Muscle of back (tissue), 13 donors: ENCODE measurements at places on chromosomes 6 and 20. TPM values are rescaled to one million over a fixed set of nuclear protein-coding genes. Genes with fewer than 3 reads are reported as not detected.

GRCh38 chr6:121851056-121851455 lies 415.6 kb downstream of the GJA1 start:
- DNase-seq = no peak

DNA sequence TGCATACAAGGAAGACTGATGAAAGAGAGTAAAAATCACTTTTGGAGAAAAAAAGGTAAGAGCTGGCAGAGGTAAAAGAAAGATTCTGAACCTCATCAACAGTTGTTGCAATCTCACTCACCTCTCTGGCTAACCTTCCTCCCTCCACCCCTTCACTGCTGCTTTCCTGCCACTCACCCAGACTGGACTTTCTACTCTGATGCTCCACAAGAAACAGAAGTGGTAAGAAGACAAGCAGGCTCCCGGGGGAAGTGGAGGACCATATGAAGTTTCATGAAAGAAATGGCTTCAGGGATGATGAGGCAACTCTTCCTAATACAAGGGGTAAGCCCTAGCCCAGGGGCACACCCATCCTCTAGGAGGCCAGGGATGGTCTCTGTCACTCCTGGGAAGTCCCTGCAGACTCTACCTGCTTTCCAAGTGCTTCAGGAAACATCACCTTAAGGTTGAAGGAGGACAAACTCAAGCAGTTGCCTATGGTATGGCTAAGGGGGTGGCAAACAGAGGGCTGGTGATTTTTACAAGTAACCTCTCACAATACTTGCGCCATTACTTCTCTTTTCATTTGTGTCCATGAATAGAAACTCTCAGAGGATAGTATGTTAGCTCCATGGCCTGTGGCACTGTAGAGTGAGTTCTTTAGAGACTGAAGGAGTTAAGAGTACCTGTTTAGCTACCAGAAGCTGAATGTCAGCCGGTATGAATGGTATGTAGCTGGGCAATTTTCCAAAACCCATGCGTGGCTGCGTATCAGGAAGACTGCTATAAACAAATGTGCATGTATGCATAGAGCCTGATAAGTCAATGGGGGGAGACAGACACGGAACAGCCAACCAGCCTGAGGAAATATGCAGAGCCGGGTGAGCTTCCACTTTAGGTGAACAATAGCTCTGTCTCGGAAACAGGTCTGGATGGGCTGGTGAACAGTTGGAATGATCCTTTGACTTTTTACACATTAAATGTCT lies 112.0 kb downstream of the BACH2 start:
- DNase-seq = peak; percentile 46

- no peak for DNase-seq
Measured at GRCh38 chr6:20835315-20836010, 301.2 kb downstream of the CDKAL1 start.

- DNase-seq = peak; percentile 12
Measured at GRCh38 chr20:36929290-36929689, 22.2 kb downstream of the SAMHD1 start.

GRCh38 chr6:44049163-44049988 lies 77.9 kb downstream of the MRPL14 start:
- no peak for DNase-seq

- no peak for DNase-seq
Measured at GRCh38 chr20:14453259-14453658, 115.8 kb upstream of the FLRT3 start.

- DNase-seq = no peak
Measured at GRCh38 chr6:71033890-71034289, 77.0 kb upstream of the B3GAT2 start.

- DNase-seq = no peak
Measured at GRCh38 chr6:53043581-53043980, 21.6 kb upstream of the FBXO9 start.

DNA sequence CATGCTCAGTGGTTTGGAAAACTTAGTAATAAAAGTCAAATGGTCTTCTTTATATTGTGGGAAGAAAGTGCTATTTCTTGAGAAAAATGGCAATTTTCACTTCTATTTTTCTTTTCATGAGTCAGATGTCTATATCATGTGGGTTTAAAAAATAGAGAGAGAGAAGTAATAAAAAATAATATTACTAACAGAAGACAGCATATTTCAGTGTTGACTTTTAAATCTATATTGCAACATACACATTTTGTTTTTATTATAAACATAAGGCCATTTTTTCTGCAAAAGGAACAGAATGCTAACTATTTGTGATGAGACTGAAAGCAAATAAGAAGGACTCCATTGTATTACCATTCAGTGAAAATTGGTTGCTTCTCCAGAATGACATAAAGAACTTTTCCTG lies 135.1 kb upstream of the CNR1 start:
- no peak for DNase-seq

- no peak for DNase-seq
Measured at GRCh38 chr20:1800180-1800579, 95.0 kb upstream of the SIRPA start.

DNA sequence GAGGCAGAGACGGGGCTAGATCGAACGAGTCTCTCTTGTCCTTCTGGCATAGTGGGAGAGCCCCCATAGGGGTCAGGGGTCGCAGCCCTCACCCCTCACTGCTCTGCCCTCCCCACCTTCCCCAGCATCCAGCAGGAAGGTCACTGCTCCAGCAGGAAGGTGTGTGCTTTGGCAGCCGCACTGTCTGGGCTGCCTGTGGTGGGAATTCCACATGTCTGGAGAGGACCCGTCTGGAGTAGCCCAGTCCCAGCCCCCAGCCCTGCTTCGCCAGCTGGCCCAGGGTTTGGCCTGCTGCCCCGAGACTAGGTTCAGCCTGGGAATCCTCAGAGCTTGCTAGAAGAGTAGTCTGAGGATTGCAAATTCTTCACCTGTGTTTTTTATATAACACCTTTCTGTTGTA lies 2.5 kb upstream of the R3HDML start:
- no peak for DNase-seq

GRCh38 chr20:24469894-24470745 lies 691 bp downstream of the SYNDIG1 start:
- no peak for DNase-seq

DNA sequence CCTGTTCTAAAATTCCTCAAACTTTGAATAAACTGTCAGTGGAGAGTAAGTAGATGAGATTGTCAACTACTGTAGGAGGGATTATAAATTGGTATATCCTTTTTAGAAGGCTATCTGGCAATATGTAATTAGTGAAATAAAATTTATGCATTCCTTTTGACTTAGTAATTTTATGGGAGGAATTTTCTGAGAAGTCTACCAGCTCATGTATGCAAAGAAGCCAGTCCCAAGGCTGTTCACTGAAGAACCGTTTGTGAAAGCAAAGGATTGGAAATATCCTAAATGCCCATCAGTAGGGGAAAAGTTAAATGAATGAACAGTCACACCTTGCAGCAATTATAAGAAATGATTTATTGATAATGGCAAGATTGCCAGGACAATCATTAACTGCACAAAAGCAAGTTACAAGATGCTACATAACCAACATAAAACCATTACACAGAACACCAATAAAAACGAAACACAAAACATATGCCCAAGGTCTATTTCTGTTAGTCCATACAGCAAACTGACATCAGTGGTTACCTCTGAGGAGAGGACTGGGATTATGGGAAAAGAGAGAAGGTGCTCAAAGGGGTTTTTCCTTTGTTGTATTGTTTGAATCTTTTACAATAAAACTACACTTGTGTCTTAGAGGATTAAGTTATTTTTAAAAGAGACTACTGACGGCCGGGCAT lies 4.6 kb upstream of the DSTN start:
- DNase-seq = no peak

DNA sequence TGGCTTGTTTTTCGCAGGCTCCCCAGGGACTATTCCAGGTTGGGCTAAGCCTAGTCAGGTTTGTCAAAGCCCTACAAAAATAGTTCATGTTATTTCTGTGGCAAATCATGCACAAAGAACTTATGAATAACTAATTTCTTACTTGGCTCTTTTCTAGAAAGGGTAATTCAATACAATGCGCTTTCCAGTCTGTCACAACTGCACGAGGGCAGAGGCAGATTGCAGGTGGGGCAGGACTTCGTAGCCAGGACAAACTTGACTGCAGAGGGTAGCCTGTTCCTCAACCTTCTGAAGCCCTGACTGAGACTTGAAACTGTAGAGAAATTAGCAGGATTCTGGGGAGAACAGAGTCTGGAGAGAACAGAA lies 253.5 kb downstream of the QKI start:
- no peak for DNase-seq

- no peak for DNase-seq
Measured at GRCh38 chr6:168518348-168518745, 77.4 kb downstream of the SMOC2 start.

DNA sequence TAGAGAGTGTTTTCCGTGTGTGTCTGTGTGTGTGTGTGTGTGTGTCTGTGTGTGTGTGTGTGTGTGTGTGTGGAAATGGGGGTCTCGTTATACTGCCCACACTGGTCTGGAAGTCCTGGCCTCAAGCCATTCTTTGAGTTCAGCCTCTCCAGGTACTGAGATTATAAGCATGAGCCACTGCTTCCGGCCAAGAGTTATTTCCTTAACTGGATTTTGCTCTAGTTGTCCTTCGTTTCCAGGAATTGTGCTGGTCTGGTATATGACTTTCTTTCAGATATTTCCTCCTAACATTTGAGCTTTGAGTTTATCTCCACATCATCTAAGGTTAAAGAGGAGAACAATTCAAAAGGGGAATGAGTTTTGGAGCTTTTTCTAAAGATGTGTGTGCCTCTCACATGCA lies 124.8 kb downstream of the SH3BGRL2 start:
- peak; percentile 10 for DNase-seq

DNA sequence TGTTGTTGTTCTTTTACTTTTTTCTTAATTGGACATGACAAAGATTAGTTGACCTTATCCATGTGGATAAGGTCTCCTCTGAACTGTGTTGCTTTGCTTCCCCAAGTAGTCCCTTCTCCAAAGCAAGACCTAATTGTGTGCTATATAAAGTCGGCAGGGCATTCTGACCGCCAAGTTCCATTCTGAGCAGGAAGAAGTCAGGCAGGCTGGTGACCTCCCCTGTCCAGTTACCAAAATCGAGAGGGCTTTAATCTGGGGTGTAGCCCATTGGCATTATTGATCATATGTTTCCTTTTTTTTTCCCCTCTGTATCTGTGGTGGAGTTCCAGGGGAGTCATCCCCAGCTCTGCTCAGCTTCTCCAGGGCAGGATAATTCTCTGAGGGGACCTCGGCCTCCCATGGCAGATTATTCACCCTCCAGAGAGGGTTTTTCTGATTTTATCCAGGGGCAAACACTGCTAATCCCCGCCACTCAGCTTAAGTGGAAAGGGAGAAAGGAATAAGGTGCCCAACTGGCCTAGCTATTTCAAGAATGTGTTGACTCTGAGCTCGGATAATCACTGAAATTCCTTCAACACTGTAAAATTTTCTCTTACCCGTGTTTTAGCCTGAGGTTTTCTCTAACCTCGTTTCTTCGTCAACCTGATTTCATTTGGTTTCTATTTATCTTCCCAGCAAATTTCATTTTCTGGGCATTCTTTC lies 71.8 kb upstream of the L3MBTL3 start:
- no peak for DNase-seq

- DNase-seq = no peak
Measured at GRCh38 chr6:57226221-57226620, 4.1 kb upstream of the RAB23 start.

GRCh38 chr6:38193481-38194281 lies 374.2 kb downstream of the ZFAND3 start:
- DNase-seq = no peak

GRCh38 chr6:143973097-143973966 lies 34.7 kb downstream of the PLAGL1 start:
- no peak for DNase-seq

DNA sequence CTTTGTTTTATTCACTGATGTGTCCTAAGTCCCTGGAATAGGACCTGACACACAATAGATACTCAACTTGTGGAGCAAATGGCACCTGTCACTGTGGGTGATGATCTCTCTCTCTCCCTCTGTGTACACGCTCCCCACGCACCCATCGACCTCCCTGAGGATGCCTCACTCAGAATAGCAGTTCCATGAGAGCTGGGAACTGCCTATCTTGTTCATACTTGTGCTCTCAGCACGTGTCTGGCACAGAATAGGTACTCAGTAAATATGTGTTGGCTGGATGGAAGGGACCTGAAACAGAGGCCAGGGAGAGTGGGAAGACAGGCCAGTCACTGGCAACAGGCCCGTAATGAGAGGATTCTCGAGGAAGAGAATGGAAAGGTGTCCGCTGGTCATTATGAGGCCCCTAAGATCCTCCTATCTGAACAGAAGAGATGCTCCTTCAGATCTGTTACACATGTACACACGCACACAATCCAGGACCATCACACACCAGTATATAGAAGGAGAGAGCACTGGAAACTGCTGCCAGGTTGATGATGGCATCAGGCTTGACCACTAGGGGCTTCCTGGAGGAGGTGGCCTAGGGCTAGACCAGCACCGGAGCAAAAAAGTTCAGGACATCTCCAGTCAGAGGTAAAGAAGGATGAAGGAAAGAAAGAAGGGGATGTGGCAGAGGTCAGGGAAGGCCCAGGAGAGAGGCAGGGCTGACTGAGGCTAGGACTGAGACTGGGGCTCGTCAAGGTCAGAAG lies 30.9 kb downstream of the VEGFA start:
- no peak for DNase-seq

GRCh38 chr6:80689716-80690395 lies 583.4 kb downstream of the BCKDHB start:
- peak; percentile 43 for DNase-seq

Gene SLC35D3
- polyA plus RNA-seq = not detected

Gene PREX1
- polyA plus RNA-seq = 19.9 TPM

Gene STK38
- polyA plus RNA-seq = 24.2 TPM

Gene RBPJL
- not detected for polyA plus RNA-seq

Gene SEC23B
- polyA plus RNA-seq = 20.7 TPM

Gene TNF
- polyA plus RNA-seq = 0.24 TPM

Gene CRISP3
- 0.32 TPM for polyA plus RNA-seq

Gene C6orf58
- 1.6 TPM for polyA plus RNA-seq

Gene BMP5
- 10.3 TPM for polyA plus RNA-seq

Gene HLA-DMB
- polyA plus RNA-seq = 6.9 TPM

Gene GNAS-AS1
- 3.4 TPM for polyA plus RNA-seq

Gene RAB32
- 15.8 TPM for polyA plus RNA-seq

Gene OPN5
- not detected for polyA plus RNA-seq

Gene GABRR2
- 0.74 TPM for polyA plus RNA-seq

Gene SCUBE3
- polyA plus RNA-seq = 1.4 TPM
